ENCODE measurements at places on chromosomes 12 and 14.
A peak's percentile ranks its signal among the peaks of the same experiment; 100 is the strongest.

DNA sequence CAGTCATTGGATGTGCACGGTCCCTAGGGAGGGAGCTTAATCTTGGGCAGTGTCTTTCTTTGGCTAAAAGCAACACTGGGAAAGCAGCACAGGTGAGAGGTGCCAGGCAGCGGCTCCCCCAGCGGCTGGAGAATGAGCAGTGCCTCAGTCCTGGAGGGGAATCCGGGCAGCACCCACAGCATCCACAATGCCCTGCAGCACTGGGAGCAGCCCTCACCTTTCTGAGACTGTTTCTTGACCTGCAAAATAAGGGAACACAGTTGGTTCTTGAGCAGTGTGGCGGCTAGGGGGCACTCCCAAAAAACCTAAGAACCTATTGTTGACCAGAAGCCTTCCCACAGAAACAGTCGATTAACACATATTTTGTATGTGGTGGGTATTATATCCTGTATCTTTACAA lies 75.8 kb downstream of the SINHCAF start:
- H3K27ac ChIP-seq: no peak overlapping the region
- H3K27me3 ChIP-seq: peaks cover 10% of the 10 kb centered on the region
- H3K4me3 ChIP-seq: no peak overlapping the region
- no peaks in the 10 kb centered on the region for H3K36me3 ChIP-seq

DNA sequence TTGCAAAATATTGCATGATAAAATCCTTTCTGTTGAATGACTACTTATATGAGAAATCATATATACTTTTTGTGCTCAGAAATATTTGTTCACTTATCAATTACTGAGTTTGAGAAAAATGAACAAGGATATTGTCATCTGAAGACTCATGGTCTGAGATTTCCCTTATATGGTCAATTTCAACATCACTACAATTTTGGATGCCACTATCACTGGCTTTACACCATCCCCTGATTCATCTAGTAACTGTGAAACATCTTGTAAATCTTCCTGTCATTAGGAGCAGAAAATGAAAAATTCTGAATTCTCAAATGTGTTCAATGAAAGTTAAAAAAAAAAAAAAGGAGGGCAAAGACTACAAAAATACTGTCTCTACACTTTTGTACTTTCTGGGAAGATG lies 21.8 kb upstream of the GXYLT1 start:
- H3K27me3 ChIP-seq: no peaks in the 10 kb centered on the region
- no peak overlapping the region for H3K27ac ChIP-seq
- DNase-seq: no peak
- peaks cover 12% of the 10 kb centered on the region for H3K36me3 ChIP-seq
- peaks cover 16% of the 10 kb centered on the region for H3K4me1 ChIP-seq

GRCh38 chr14:75144944-75145343 lies 18.1 kb upstream of the NEK9 start:
- H3K36me3 ChIP-seq: peaks cover 46% of the 10 kb centered on the region
- DNase-seq: no peak

GRCh38 chr12:18576104-18576626 lies 161.6 kb downstream of the PLCZ1 start:
- DNase-seq: no peak
- H3K36me3 ChIP-seq: no peaks in the 10 kb centered on the region
- no peak overlapping the region for H3K4me3 ChIP-seq
- H3K27me3 ChIP-seq: no peaks in the 10 kb centered on the region
- H3K4me1 ChIP-seq: no peaks in the 10 kb centered on the region
- no peak overlapping the region for H3K27ac ChIP-seq

DNA sequence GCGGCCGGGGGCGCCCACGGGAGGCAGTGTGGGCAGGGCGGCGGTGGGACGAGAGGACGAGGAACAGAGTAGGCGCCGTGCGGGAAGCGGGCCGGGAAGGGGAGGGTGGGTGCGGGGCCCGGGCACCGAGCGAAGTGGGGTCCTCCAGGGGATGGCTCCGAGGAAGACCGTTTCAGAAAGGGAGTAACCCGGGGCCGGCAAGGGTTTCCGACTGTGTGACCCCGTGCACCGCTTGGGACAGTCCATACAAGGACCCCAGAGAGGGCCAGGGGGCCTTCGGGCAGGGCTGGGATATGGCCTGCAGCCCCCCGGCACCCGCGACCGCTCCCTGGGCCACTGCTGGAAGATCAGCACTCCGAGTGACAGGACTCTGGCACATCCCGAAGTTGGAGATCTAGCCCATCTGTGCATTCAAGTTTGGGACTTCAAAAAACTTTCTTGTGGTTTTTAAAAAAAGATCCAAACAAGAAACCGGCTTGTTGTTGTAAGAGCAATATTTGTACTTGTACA lies 448 bp downstream of the TSPAN9 start:
- H3K4me3 ChIP-seq: peak overlapping the region; percentile 49
- H3K4me1 ChIP-seq: peaks cover 7% of the 10 kb centered on the region
- H3K27me3 ChIP-seq: peaks cover 33% of the 10 kb centered on the region
- DNase-seq: no peak
- no peaks in the 10 kb centered on the region for H3K36me3 ChIP-seq
- no peak overlapping the region for H3K27ac ChIP-seq

DNA sequence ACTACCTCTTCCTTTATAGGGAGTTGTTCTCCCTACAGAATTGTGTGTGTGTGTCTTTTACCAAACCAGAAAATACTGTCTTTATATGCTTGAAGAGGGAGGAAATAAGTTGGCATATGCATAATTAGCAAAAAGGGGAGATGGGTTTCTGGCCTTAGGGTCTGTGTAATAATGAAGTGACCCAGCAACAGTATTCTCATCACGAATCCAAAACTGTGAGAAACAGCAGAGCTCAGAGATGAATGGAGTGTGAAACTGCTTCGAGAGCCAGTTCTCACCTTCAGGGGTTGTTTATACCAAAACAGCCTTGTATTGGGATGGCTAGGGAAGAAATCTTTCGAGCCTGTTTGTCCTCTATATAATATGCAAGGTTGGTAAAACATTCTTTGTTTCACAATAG lies 227.5 kb downstream of the MON2 start:
- peaks cover 1% of the 10 kb centered on the region for H3K4me1 ChIP-seq
- DNase-seq: no peak
- H3K4me3 ChIP-seq: no peak overlapping the region
- H3K27ac ChIP-seq: no peak overlapping the region
- H3K36me3 ChIP-seq: no peaks in the 10 kb centered on the region
- peaks cover 11% of the 10 kb centered on the region for H3K27me3 ChIP-seq

GRCh38 chr12:51832354-51833107 lies 16.0 kb downstream of the FIGNL2 start:
- H3K27me3 ChIP-seq: peaks cover 35% of the 10 kb centered on the region
- H3K36me3 ChIP-seq: no peaks in the 10 kb centered on the region
- no peak overlapping the region for H3K27ac ChIP-seq
- DNase-seq: no peak
- H3K4me3 ChIP-seq: peak overlapping the region; percentile 39
- peaks cover 27% of the 10 kb centered on the region for H3K4me1 ChIP-seq

GRCh38 chr12:1531153-1531653 lies 63.2 kb downstream of the FBXL14 start:
- H3K4me1 ChIP-seq: peaks cover 33% of the 10 kb centered on the region
- no peak for DNase-seq
- H3K4me3 ChIP-seq: peak overlapping the region; percentile 38
- no peak overlapping the region for H3K27ac ChIP-seq

- H3K36me3 ChIP-seq: no peaks in the 10 kb centered on the region
- H3K27ac ChIP-seq: no peak overlapping the region
- DNase-seq: no peak
- no peaks in the 10 kb centered on the region for H3K27me3 ChIP-seq
- peaks cover 16% of the 10 kb centered on the region for H3K4me1 ChIP-seq
Measured at GRCh38 chr12:6171409-6172015, 28.7 kb upstream of the CD9 start.

DNA sequence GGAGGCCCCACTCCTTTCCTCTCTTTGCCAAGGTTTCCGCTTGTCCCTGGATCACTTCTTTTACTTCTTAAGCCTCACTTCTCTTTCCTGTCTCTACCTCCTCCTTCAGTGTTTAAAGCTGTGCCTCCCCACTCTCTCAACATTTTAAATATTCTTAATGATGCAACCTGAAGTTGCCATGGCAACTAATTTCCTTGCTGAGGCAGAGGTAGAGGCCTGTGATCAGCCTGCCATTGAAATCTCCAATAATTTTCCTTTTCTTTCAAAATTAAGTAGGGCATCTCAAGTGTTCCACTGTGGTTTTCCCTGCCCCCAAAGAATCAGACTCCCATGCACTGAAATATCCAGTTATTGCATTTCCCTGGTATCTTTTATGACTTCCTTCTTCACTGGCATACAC lies 108.6 kb upstream of the VRK1 start:
- H3K27ac ChIP-seq: no peak overlapping the region
- no peak overlapping the region for H3K4me3 ChIP-seq
- H3K27me3 ChIP-seq: peaks cover 4% of the 10 kb centered on the region

GRCh38 chr12:24879644-24880043 lies 69.3 kb downstream of the BCAT1 start:
- H3K27me3 ChIP-seq: no peaks in the 10 kb centered on the region
- no peak for DNase-seq
- H3K36me3 ChIP-seq: no peaks in the 10 kb centered on the region
- H3K27ac ChIP-seq: no peak overlapping the region
- no peak overlapping the region for H3K4me3 ChIP-seq

GRCh38 chr12:21774358-21775132 lies at the start of gene KCNJ8:
Gene KCNJ8 (minus strand): TSS chr12:21774706. CDS start chr12:21773616, 1,090 bp downstream.
- H3K4me3 ChIP-seq: no peak within 1 kb of the TSS
- no peaks in the 10 kb centered on the region for H3K36me3 ChIP-seq
- peaks cover 51% of the 10 kb centered on the region for H3K27me3 ChIP-seq
- H3K27ac ChIP-seq: no peak within 1 kb of the TSS

GRCh38 chr12:6613015-6613775 lies 6.0 kb upstream of the CHD4 start:
- H3K4me1 ChIP-seq: peaks cover 39% of the 10 kb centered on the region
- no peaks in the 10 kb centered on the region for H3K36me3 ChIP-seq
- peak overlapping the region; percentile 67 for H3K27ac ChIP-seq
- DNase-seq: no peak
- no peaks in the 10 kb centered on the region for H3K27me3 ChIP-seq

DNA sequence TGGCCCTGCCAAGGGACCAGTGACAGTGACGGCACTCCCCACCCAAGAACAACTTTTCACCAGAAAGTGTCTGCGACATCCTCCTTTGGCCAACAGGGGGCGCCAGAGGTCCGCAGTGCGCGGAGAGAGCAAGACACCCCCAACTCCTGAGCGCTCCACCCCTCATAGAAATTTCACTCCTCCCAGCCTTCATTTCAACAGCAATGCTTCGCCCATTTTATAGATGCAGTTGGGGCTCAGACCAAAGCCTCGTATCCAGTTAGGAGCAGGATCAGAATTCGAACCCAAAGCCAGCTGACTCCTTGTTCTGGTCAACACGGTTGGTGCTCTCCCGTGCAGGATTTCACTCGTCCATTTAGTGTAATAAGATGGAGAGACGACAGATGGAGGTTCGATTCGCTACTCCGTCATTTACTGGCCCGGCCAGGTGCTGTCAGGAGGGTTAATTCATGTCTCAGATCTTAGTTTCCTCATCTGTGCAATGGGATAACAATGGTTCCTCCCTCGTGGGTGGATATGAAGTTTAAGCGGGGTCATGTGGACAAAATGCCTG lies 2.4 kb upstream of the POP5 start:
- peaks cover 31% of the 10 kb centered on the region for H3K4me1 ChIP-seq
- peak overlapping the region; percentile 61 for H3K4me3 ChIP-seq
- H3K36me3 ChIP-seq: peaks cover 10% of the 10 kb centered on the region
- H3K27ac ChIP-seq: no peak overlapping the region
- H3K27me3 ChIP-seq: peaks cover 20% of the 10 kb centered on the region

- no peak for DNase-seq
- H3K27me3 ChIP-seq: no peaks in the 10 kb centered on the region
- H3K27ac ChIP-seq: no peak overlapping the region
Measured at GRCh38 chr12:131230340-131231031, 276.8 kb downstream of the ADGRD1 start.

- DNase-seq: no peak
- H3K27ac ChIP-seq: no peak overlapping the region
- H3K4me3 ChIP-seq: no peak overlapping the region
- H3K36me3 ChIP-seq: no peaks in the 10 kb centered on the region
Measured at GRCh38 chr14:79856381-79856780, 354.9 kb downstream of the DIO2 start.

- H3K27me3 ChIP-seq: no peaks in the 10 kb centered on the region
- no peak overlapping the region for H3K27ac ChIP-seq
- H3K4me1 ChIP-seq: peaks cover 2% of the 10 kb centered on the region
- no peaks in the 10 kb centered on the region for H3K36me3 ChIP-seq
Measured at GRCh38 chr12:21547437-21547836, 21.3 kb downstream of the SPX start.

- no peak for DNase-seq
- H3K4me3 ChIP-seq: no peak overlapping the region
- H3K27me3 ChIP-seq: peaks cover 19% of the 10 kb centered on the region
- H3K27ac ChIP-seq: no peak overlapping the region
Measured at GRCh38 chr12:75779891-75780496, 251.6 kb downstream of the PHLDA1 start.

DNA sequence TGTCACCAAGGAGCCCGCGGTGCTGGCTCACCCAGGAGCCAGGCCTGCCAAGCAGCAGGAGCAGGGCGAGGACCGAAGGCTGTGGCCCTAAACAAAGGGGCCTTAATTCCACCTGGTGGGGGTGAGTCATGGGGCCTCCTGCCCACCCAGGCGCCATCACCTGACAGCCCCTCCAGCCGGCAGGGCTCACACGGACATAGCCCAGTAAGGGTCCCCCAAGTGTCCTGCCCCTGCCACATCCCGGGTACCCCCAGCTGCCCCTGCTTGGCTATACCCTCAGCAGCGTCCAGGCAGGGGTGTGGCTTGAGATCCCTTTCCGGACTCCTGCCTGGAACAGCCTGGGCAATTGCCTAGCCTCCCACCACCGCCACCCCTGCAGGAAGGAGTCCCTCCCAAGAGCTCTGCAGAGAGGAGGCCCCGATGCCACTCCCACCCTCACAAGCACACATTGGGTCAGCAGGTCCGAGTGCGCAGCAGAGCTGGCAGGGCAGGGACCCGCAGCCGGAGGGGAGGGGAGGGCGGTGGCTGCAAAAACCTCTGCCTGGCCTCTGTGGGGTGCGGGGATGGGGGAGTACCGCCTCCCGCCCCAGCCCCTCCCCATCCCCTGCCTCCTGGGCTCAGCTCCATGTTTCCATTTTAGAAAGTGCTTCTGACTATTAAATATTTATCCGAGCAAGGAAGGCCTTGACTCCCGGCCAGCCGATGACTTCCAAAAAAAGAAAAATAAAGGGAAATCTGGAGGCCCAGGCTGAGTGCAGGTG lies 4.6 kb downstream of the AHNAK2 start:
- H3K36me3 ChIP-seq: no peaks in the 10 kb centered on the region
- H3K4me3 ChIP-seq: no peak overlapping the region
- no peak for DNase-seq
- peaks cover 3% of the 10 kb centered on the region for H3K4me1 ChIP-seq
- H3K27ac ChIP-seq: no peak overlapping the region
